ENCODE measurements at places on chromosomes 11 and 22. TPM values are rescaled to one million over a fixed set of nuclear protein-coding genes. Genes with fewer than 3 reads are reported as not detected.

DNA sequence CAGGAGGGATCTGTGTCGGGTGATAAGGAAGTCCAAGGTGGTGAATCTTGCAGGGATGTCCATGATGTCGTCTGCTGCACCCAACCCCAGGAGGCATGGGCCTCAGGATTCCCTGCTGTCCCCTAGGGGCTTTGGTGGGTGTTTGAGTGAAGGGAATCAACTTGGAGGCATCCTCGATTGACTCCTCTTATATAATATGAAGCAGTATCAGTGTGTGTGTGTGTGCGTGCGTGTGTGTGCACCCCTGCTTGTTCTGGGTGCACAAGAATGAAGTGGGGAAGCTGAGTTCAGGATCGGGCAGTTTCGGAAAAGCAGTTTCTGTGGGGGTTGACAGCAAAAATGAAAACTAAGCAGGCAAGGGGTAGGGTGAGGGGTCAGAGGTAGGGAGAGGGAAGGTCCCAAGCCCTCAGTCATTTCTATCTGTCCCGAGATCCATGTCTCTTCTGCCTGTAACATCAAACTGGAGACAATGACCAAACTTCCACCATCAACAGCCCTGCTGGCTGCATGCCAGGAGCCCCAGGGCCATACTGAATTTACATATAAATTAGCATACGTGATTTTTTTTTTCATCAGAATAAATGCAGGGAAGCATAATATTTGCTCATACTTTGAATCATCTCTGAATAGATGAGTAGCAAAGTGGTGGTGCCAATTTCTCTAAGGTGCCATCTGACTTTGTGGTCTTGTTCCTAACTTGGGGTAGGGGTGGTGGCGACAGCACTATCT, 2.0 kb downstream of the NTM start:
- no peaks in the 10 kb centered on the region for H3K27me3 ChIP-seq
- H3K4me1 ChIP-seq, result peaks cover 10% of the 10 kb centered on the region
- DNase-seq, result no peak
- H3K36me3 ChIP-seq, result no peaks in the 10 kb centered on the region

GRCh38 chr11:61896665-61897386, 5.5 kb upstream of the FADS3 start:
- H3K4me3 ChIP-seq, result no peak overlapping the region
- H3K4me1 ChIP-seq, result no peaks in the 10 kb centered on the region
- H3K27ac ChIP-seq, result no peak overlapping the region
- H3K27me3 ChIP-seq, result peaks cover 8% of the 10 kb centered on the region
- H3K36me3 ChIP-seq, result no peaks in the 10 kb centered on the region

- H3K4me3 ChIP-seq, result no peak overlapping the region
- H3K27me3 ChIP-seq, result no peaks in the 10 kb centered on the region
- H3K4me1 ChIP-seq, result peaks cover under 1% of the 10 kb centered on the region
- no peaks in the 10 kb centered on the region for H3K36me3 ChIP-seq
- DNase-seq, result no peak
- H3K27ac ChIP-seq, result no peak overlapping the region
Measured at GRCh38 chr11:18536209-18536608, 9.5 kb upstream of the TSG101 start.

TLCD5 gene
- total RNA-seq, result 16.8 TPM

RIC3 gene
- 9.1 TPM for total RNA-seq

GRCh38 chr11:126601550-126602215, 246.2 kb downstream of the ST3GAL4 start:
- H3K4me3 ChIP-seq, result peak overlapping the region; percentile 70
- no peaks in the 10 kb centered on the region for H3K27me3 ChIP-seq
- H3K27ac ChIP-seq, result peak overlapping the region; percentile 24
- peak; percentile 46 for DNase-seq
- peaks cover 62% of the 10 kb centered on the region for H3K4me1 ChIP-seq

FGF19 gene
- 0.34 TPM for total RNA-seq

CATSPER1 gene
- total RNA-seq, result not detected

DNA sequence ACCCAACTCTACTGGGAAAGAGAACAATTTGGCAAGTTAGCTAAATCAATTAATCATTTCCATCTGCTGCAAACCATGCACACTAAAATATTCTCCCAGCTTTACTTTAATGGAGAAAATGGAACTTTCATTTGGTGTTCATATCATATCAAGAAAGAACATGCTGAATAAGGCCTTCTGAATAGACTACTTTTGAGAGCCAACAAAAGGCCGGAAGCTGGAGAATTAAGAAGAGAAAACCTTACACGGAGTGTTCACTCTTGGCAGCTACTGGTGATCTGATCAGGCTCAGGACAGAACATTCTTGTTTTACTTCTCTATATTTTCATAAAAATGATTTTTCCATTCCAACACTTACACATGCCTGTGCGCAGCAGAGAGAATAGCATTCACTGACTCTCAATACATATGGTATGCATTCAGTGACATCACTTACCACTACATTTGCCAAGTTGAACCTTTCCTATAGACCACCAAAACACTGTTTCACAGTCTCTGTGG, 165.3 kb downstream of the TTC28 start:
- H3K27ac ChIP-seq, result no peak overlapping the region
- H3K4me1 ChIP-seq, result peaks cover 4% of the 10 kb centered on the region
- no peak overlapping the region for H3K4me3 ChIP-seq
- no peak for DNase-seq

DNA sequence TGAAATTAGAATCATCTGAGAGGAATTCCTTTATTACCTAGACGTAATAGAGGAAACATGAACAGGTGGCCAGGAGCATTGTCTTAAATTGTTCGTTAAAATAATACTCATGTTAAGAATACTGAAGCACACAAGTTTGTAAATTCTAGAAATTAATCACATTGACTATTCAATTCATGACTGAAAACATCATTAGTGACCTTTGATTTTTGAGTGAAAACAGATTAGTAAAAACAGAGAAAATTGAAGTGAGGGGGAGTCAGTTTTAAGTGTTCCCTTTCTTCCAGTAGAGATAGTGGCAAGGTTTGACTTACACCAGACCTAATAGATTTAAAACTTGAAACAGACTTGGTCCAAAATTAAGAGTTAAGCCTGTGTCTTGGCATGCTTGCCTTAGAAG, 1.4 kb downstream of the ZFP91 start:
- peak overlapping the region; percentile 68 for H3K27ac ChIP-seq
- H3K36me3 ChIP-seq, result no peaks in the 10 kb centered on the region
- H3K27me3 ChIP-seq, result peaks cover 3% of the 10 kb centered on the region
- H3K4me1 ChIP-seq, result peaks cover 49% of the 10 kb centered on the region
- DNase-seq, result no peak

GRCh38 chr22:47329727-47330650, 567.5 kb downstream of the TBC1D22A start:
- H3K36me3 ChIP-seq, result peaks cover 8% of the 10 kb centered on the region
- no peak overlapping the region for H3K4me3 ChIP-seq
- no peak for DNase-seq
- no peaks in the 10 kb centered on the region for H3K4me1 ChIP-seq

GRCh38 chr11:74877132-74877531, 71.8 kb downstream of the XRRA1 start:
- H3K27ac ChIP-seq, result no peak overlapping the region
- H3K4me3 ChIP-seq, result no peak overlapping the region
- no peaks in the 10 kb centered on the region for H3K4me1 ChIP-seq
- DNase-seq, result no peak
- H3K36me3 ChIP-seq, result peaks cover 46% of the 10 kb centered on the region

DNA sequence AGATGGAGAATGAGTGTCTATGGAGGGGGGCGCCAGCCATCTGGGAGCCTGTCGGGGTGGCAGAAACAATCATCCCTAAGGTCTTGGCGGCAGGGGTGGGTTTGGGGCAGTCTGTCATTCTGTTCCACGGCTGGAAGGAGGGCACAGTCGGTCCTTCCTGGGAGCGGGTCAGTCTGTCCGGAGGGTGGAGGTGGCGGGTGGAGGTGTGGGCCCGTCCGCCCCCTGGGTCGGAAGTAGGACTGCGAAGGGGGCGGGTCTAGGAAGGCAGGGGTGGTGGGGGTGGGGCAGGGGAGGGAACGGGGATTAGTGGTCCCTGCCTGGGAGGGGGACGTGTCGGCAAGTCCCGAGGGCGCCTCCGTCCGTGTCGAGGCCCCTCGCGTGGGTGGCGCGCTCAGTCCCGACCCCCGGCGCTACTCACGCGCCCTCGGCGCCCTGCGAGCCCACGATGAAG, 461 bp downstream of the TBC1D10A start:
- peaks cover 4% of the 10 kb centered on the region for H3K36me3 ChIP-seq
- H3K4me1 ChIP-seq, result peaks cover 23% of the 10 kb centered on the region
- H3K27me3 ChIP-seq, result no peaks in the 10 kb centered on the region
- no peak overlapping the region for H3K27ac ChIP-seq

GRCh38 chr11:76419896-76420295, 24.9 kb upstream of the EMSY start:
- no peak for DNase-seq
- H3K4me1 ChIP-seq, result no peaks in the 10 kb centered on the region
- no peaks in the 10 kb centered on the region for H3K27me3 ChIP-seq

ZBTB16 gene
- total RNA-seq, result 36.6 TPM

DNA sequence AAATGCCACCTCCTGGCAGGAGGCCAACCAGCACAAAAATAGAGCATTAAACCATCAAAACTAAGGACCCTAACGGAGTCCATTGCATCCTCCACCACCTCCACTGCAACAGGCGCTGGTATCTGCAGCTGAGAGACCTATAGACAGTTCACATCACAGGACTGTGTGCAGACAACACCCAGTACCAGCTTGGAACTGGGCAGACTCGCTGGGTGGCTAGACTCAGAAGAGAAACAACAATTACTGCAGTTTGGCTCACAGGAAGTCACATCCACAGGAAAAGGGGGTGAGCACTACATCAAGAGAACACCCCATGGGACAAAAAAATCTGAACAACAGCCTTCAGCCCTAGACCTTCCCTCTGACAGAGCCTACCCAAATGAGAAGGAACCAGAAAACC, 11.6 kb upstream of the TMEM45B start:
- peaks cover 44% of the 10 kb centered on the region for H3K27me3 ChIP-seq
- peaks cover 2% of the 10 kb centered on the region for H3K36me3 ChIP-seq
- DNase-seq, result no peak
- no peak overlapping the region for H3K27ac ChIP-seq
- no peaks in the 10 kb centered on the region for H3K4me1 ChIP-seq
- no peak overlapping the region for H3K4me3 ChIP-seq

DNA sequence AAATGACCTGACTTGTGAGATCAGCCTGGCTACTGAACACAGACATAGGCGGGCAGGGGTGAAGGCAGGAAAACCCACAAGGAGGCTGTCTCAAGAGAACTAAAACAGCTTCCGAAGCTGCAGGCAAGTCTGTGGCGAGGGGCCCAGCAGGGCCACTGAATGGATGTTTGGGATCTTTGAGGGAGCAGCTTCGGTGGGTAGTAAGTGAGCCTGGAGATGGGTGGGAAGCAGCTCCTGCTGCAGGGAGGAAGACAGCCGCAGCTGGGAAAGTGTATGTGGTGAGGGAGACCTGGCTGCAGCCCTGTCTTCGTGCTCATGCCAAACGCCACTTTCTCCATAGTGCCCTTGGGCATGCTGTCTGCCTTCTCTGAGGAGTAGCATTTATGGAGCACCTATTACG, 3.4 kb downstream of the CCDC86 start:
- H3K27me3 ChIP-seq, result peaks cover 2% of the 10 kb centered on the region
- H3K36me3 ChIP-seq, result no peaks in the 10 kb centered on the region
- DNase-seq, result no peak
- H3K27ac ChIP-seq, result peak overlapping the region; percentile 47

APOC3 gene
- total RNA-seq, result not detected

GRCh38 chr22:24178021-24178431, 3.3 kb upstream of the SUSD2 start:
- H3K27me3 ChIP-seq, result no peaks in the 10 kb centered on the region
- H3K4me1 ChIP-seq, result peaks cover 4% of the 10 kb centered on the region
- DNase-seq, result no peak
- H3K4me3 ChIP-seq, result no peak overlapping the region
- no peaks in the 10 kb centered on the region for H3K36me3 ChIP-seq

SLC35E4 gene
- 4.5 TPM for total RNA-seq

- H3K27ac ChIP-seq, result no peak overlapping the region
- peaks cover 19% of the 10 kb centered on the region for H3K27me3 ChIP-seq
- no peak for DNase-seq
Measured at GRCh38 chr11:45617871-45618601, 47.4 kb downstream of the CHST1 start.

DNA sequence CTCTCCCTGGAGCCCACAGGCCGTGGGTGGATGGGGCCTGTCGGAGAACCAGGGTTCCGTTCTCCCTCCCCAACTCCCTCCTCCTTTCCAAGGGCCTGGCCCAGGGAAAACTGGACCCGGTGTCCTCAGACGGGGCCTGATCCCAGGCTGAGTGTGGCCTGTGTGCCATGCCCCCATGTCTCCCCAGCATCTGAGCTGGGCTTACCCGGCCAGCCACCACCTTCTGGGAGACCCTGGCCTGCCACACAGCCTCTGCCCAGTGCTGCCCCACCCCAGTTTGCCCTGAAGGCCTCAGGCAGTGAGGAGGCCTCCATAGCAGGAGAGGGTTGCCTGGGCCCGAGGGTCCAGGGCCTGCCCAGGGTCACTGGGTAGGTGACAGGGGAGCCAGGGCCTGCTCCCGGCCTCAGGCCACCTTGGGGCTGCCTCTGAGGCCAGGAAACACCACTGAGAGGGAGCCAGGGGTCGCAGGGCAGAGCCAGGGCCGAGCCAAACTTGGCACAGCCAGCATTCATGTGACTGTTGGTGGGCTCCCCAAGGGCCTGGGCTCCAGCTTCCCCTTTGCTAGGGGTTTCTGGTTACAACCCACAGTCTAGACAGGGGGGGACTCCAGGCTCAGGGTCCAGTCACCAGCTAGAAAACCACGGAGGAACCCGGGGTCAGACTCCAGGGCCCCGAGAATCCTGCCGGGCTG, 590 bp upstream of the IFITM10 start:
- H3K36me3 ChIP-seq, result peaks cover 3% of the 10 kb centered on the region
- no peak overlapping the region for H3K4me3 ChIP-seq
- DNase-seq, result no peak

SERHL2 gene
- total RNA-seq, result 0.36 TPM

- no peak for DNase-seq
- H3K4me3 ChIP-seq, result no peak overlapping the region
- H3K27me3 ChIP-seq, result no peaks in the 10 kb centered on the region
- H3K4me1 ChIP-seq, result no peaks in the 10 kb centered on the region
- no peak overlapping the region for H3K27ac ChIP-seq
Measured at GRCh38 chr11:81725701-81726100, 1008.0 kb downstream of the FAM181B start.
